H1 (cell line): ENCODE measurements at places on chromosomes 2 and 18.

- DNase-seq: no peak
Observed at GRCh38 chr18:47912794-47913585, 17.5 kb downstream of the SMAD2 start.

DNA sequence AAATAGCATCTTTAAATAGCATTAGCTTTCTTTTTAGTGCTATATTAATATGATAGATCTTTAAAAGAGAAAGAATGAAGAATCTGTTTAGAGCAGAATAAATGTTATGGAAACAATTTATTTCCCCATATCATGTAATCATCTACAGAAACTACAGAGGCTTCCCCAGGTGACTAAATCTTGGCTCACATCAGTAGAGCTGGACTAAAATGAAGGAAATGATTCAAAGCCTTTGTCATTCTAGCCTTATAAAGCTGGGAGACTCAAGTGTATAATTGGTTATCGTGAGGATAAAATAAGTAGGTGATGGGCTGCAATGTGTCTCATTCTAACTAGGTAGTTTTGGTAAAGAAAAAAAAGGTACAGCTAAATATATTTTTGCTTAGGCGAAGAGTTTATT, 83.2 kb upstream of the UNC80 start:
- DNase-seq: no peak

- no peak for DNase-seq
Observed at GRCh38 chr2:142650601-142651000, 226.9 kb upstream of the KYNU start.

- no peak for DNase-seq
Observed at GRCh38 chr2:40289771-40290404, 162.0 kb downstream of the SLC8A1 start.

GRCh38 chr2:197760293-197760657, 24.8 kb downstream of the BOLL start:
- no peak for DNase-seq

- DNase-seq: no peak
Observed at GRCh38 chr2:194100201-194100600, 1556.8 kb upstream of the SLC39A10 start.

- no peak for DNase-seq
Observed at GRCh38 chr18:74512321-74513053, 16.3 kb downstream of the CNDP2 start.

- no peak for DNase-seq
Observed at GRCh38 chr18:23191232-23191631, 55.9 kb downstream of the CABLES1 start.

DNA sequence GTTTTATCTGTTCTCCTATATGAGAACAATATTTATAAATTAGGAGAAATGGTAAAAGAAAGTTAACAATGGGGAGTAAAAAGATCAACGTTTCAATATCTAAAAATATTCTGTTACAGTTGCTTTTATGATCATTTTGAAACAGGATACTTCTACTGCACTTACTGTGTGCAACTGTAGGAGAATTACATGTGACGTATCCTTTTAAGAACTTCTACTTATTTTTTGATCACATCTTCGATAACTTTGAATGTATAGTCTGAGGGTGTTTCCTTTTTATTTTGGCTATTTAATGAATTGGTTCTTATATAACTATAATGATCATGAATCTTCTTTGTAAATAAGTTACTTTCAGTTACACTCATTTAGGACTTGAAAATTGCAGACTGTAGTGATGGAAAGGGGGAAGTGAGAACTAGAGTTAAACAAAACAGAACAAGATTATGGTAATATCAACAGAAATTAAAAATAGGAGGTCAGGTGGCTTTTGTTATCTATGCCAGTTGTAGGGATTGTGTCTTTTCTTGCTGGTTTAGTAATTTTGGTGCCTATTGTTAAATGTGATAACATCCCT, 109.9 kb downstream of the MSTN start:
- no peak for DNase-seq
